Stimulated activated naive B cell treated with anti-CD40 and anti-IgM and Interleukin-4, amounts not matched to agents 10 μg/mL and 1 μg/mL and 100 μg/mL, for 72 hours (primary cell): ENCODE measurements at places on chromosomes 2 and 18.

GRCh38 chr2:30481323-30481800, 34.3 kb downstream of the LCLAT1 start:
- DNase-seq: no peak

DNA sequence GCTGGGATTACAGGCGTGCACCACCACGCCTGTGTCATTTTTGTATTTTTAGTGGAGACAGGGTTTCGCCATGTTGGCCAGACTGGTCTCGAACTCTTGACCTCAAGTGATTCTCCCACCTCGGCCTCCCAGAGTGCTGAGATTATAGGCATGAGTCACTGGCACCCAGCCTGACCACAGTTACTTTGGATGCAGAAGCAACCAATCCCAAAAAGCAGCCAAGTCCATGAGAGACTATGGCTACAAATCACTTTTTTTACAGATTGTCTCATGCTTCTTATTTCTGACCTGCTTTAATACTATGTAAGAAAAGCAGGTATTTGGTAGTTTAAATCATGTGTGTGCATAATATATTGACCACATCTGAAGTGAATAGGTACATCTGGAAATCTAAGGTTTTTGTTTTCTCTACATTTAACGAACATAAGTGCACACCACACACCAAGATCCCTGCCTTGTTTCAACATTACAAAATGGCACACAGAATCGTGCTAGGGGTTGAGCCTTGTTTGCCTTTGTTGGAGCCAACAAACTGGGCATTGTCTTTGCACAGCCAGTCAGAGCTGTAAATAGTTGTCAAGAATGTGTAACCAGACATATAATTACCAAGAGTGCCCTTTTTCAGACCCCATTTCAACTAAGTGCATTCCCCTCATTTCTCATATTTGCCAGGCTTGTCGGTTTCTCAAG, 18.3 kb upstream of the MAP4K4 start:
- DNase-seq: no peak

- no peak for DNase-seq
These were observed 52.3 kb downstream of the ARHGAP28 start for GRCh38 chr18:6781796-6782195.

DNA sequence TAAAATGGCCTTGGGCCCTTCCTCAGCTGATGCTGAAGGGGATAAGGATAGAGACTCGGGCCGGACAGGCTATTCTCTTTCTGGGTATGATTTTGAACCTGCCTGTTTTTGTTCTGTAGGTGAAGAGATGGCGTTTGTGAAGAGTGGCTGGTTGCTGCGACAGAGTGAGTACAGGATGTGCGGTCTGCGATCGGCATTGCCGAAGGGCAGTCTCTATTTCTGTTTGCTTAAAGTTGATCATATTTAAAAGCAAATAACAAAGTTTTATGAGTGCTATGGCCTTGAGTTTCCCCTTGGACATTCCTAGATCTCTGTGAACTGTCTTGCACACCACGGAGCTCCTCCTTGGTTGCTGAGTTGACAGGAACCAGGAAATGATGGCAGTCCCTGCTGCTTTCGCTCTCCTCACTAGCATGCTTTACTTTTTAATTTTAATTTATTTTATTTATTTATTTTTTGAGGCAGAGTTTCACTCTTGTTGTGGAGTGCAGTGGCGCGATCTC, 15.7 kb downstream of the PLEKHB2 start:
- DNase-seq: no peak

- no peak for DNase-seq
These were observed 234.9 kb downstream of the BCL11A start for GRCh38 chr2:60318544-60318943.

DNA sequence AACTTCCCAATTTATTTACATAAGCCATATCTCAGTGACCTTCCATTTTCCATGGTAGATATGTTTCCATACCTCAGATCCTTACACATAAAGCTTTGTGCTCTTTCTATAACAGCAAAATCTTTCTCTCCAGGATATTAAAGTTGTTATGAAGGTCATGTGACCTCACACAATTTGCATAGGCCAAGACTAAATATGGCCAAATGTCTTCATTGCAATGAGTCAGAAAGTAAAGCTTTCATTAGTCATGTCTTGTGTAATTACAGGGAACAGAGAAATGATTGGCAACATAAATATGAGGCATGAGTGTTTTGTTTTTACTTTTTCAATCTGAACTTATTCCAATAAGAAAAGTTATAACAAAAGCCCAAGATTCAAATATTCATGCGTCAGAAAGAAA, 243.5 kb downstream of the ASXL3 start:
- no peak for DNase-seq

DNA sequence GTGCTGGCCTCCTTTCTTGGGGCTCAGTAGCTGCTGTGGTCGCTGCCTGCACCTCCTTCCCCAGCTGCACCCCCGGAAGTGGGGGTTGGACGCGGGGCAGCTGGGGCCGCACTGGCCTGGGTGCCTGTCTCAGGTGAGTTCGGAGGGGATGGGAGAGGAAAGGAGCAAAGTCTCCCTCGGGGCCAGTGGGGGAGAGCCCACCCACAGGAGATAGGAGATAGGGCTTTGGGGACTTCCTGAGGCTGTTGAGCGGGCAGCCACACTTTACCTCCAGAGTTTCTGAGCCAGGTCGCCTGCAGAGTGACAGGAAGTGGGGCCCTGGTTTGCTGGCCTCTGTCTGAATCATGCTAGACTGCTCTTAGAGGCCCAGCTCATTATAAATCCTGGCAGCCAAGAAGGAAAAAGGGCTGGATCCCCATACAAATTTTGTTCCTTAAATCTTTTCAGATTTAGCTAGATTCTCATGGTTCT, 8.1 kb downstream of the MBP start:
- no peak for DNase-seq

DNA sequence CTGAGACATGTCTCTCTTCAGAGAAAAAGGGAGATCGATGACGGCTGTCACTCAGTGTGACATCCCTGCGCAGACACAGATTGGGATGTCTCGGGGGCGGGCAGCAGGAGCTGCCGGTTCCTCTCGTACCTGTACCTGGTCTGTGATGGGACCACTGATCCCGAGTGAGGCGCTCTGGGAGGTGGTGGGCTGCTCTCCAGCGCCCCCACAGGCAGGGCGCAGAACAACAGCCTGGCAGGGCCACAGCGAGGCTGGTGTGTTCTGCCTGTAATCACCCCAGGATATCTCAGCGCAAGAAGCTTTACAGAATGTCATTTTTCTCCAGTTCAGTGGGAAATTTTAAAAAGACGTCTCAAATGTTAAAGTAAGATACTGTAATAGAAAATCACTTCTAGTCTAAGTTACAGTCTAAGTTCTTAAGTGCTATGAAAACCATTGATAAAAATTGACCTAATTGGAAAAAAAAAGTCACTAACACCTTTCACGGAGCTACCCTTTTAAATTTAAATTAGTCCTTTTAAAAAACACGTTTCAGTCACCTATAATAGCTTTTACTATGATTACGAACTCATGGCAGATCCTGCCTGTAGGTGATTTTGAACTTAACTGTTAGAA, 189.8 kb downstream of the SNTG2 start:
- peak; percentile 11 for DNase-seq

- DNase-seq: no peak
These were observed 178.0 kb downstream of the RND3 start for GRCh38 chr2:150309311-150310080.
